ENCODE measurements at places on chromosomes 7 and 10. TPM values are rescaled to one million over a fixed set of nuclear protein-coding genes. Genes with fewer than 3 reads are reported as not detected.

Gene CFAP46
- total RNA-seq = not detected

Gene KEL
- total RNA-seq = 3.1 TPM

Gene CCDC3
- total RNA-seq = 13.0 TPM

Gene GPR26
- total RNA-seq = not detected

Gene FKBP6
- total RNA-seq = under 0.01 TPM

Gene PHF14
- 50.1 TPM for total RNA-seq

Gene ZNF248
- total RNA-seq = 16.7 TPM

Gene OPN4
- total RNA-seq = not detected

Gene GRM8
- not detected for total RNA-seq

Gene SPDYE9
- total RNA-seq = not detected

Gene OPALIN
- not detected for total RNA-seq

Gene INA
- not detected for total RNA-seq

Gene ECHDC3
- 20.9 TPM for total RNA-seq

Gene INTS15
- 10.4 TPM for total RNA-seq

Gene TWIST1
- total RNA-seq = 12.0 TPM

Gene TAS2R3
- 3.7 TPM for total RNA-seq

Gene HELLS
- 14.6 TPM for total RNA-seq

Gene SEMA3C
- 266 TPM for total RNA-seq

Gene KIAA1217
- total RNA-seq = 16.2 TPM

Gene NXPH1
- not detected for total RNA-seq

Gene ZNF37A
- total RNA-seq = 5.7 TPM

Gene ATOH7
- total RNA-seq = not detected

Gene ASIC3
- not detected for total RNA-seq

Gene MPP7
- total RNA-seq = 5.7 TPM

Gene CH25H
- total RNA-seq = under 0.01 TPM

Gene IDI2
- total RNA-seq = not detected

Gene GIMAP5
- 21.4 TPM for total RNA-seq

Gene MUC12
- not detected for total RNA-seq

Gene WASHC2C
- total RNA-seq = 16.2 TPM

Data from skeletal muscle tissue (tissue), 5 donors.